ENCODE measurements at places on chromosomes 3 and 15.

GRCh38 chr15:36599620-36600433, 20.4 kb downstream of the CDIN1 start:
- no peak for DNase-seq

DNA sequence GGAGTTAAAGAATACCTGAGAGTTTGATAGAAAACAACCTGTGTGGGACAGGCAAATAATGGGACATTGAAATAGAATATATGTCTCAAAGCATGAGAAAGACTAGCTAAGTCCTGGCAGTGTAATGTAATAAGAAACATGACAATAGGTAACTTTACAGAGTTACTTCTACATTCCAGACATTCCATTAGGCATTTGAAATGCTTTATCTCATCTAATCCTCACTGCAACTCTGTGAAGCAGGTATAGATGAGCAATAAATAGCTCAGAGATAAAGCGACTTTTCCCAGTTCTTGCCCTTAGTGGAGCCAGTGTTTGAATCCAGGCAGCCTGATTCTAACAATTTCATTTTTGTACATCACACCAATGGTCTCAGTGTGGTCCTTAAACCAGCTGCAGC, 76.8 kb downstream of the CPNE4 start:
- no peak for DNase-seq

GRCh38 chr15:50210462-50211157, 28.6 kb downstream of the SLC27A2 start:
- DNase-seq: no peak

DNA sequence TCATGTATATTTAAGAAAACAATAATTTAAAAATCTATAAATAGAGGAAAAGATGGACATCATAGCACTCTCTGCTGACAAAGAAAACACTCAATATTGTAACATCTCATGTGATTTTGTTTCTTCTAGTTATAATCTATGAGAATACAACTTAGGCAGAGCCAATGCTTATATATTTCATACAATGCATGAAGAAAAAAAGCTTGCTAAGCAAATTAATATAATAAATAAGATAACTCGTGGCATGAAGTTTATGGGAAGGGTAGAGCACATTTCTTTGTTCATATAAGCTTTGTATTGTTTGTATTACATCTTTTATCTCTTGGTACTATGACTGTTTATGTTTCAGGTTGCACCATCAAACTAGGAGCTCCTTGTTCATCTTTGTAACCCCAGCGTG, 7.6 kb upstream of the ANXA2 start:
- DNase-seq: no peak

GRCh38 chr15:69955240-69955894, 142.3 kb downstream of the TLE3 start:
- no peak for DNase-seq

GRCh38 chr3:177449360-177450006, 252.2 kb upstream of the TBL1XR1 start:
- DNase-seq: no peak

GRCh38 chr3:151432616-151433372, 28.1 kb downstream of the IGSF10 start:
- no peak for DNase-seq

GRCh38 chr15:51356147-51356546, 14.7 kb downstream of the GLDN start:
- no peak for DNase-seq

GRCh38 chr15:38176691-38177090, 75.9 kb upstream of the SPRED1 start:
- no peak for DNase-seq

GRCh38 chr3:85875589-85875988, 916.8 kb downstream of the CADM2 start:
- no peak for DNase-seq

- DNase-seq: no peak
These were observed 6.3 kb upstream of the ZXDC start for GRCh38 chr3:126481808-126482502.

DNA sequence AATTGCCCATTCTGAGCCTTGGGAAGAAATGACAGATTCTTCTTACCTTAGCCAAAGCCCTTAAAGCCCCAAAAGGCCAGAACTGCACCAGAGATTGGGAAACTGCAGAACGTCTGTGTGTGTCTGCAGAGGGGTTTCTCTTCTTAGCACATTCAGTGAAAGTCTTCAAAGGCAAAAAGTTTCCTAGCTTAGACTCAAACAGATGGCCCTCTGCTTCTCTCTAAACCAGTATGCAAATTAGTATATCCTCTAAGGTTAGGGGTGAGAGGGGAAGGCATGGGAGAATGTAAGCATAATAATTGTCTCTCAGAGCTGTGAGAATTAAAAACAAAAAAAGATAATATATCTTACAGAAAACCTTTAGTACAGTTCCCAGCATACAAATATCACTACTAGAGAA, 334.0 kb upstream of the MCTP2 start:
- no peak for DNase-seq

DNA sequence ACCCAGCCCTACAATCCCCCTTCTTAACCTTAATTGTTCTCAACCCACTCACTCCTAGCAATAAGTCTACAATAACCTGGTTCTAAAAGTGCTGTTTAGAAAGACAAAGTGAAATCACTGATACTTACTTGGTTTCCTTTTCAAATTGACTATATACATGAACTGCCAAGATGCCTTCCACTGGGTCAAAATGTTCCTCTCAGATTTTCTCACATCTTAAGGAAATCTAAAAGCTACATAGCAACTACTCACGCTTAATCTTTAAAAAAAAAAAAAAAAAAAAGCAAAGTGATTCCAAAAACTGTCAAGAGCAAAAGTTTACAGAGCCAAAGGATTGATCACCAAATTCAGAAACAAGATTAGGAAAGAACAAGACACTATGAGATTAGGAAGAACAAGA, 68.7 kb upstream of the MAP4 start:
- no peak for DNase-seq

DNA sequence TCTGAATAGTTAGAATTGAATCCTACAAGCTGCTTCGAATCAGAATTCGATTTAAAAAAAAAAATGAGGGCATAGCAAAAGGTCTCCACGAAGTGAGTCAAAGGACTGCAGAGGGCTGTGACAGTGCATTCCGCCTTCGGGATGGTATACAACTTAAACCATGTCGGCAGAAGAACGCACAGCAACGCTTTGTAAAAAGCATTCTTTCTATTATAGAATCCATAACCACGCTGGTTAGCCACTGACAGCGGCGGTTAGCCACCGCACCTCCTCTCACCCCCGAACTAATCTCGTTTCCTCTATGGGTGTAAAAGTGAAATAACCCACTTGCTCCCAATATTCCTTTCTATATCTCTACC, 664 bp upstream of the PIK3CA start:
- no peak for DNase-seq

GRCh38 chr15:88803241-88803919, at the start of gene ACAN:
Gene ACAN, plus strand, starts transcription at chr15:88803436. Its CDS starts 32,771 bp downstream, at chr15:88836207.
- no peak for DNase-seq

DNA sequence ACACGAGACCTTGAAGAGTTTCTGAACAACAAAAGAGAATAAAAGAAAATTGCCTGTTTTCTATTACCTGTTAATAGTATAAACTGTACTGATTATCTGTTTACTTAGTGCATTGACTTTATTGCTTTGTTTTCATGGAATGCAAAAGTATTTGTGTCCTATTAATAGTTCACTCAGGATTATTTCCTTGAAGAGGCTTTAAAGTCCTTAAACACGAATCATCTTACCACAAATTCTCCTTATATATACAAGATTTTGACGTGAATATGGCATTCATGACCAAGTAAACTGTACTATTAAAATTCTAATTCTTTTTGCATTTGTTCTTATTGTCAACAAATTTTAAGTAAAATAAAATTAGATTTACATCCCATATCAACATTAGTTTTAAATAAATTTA, 513.0 kb downstream of the NTRK3 start:
- no peak for DNase-seq

DNA sequence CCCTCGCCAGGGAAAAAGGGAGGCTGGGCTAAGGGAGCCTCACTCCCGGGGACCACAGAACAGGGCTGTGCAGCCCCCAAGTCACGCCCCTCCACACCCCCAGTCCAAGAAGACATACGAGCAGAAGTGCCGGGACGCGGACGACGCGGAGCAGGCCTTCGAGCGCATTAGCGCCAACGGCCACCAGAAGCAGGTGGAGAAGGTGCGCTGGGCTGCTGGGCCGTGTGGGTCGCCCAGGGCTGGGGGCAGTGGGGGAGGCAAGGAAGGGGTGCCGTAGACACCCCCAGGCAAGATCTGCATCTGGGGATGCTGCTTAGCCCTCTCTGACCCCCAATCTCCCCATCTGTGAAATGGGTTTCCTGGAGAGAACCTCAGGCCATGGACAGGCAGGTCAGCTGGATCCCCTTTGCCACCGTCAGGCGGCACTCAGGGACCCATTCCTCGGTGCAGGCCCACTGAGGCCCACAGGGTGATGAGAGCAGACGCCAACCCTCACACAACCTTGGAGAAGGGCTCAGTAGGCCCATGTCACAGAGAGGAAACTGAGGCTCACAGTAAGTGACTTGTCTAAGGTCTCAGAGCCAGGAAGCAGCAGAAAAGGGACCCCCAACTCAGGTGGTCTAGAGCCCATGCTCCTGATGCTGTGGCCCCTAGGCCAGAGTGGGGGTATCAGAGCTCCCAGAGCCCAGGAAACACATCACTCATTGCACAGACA, 33.7 kb downstream of the PSTPIP1 start:
- no peak for DNase-seq

- no peak for DNase-seq
These were observed 13.1 kb upstream of the KY start for GRCh38 chr3:134663721-134664456.

GRCh38 chr3:100533176-100533575, 40.8 kb downstream of the TMEM45A start:
- DNase-seq: no peak

- peak; percentile 43 for DNase-seq
These were observed at the start of gene LYSMD2 for GRCh38 chr15:51737522-51738305. Gene LYSMD2, minus strand, starts transcription at chr15:51737655. Its CDS starts 33 bp downstream, at chr15:51737622.

All from stimulated activated CD8-positive, alpha-beta memory T cell treated with anti-CD3 and anti-CD28 coated beads, Interleukin-2, amount 100 ng/mL, for 1 hour (primary cell).